ENCODE measurements at places on chromosomes 2 and 18.

DNA sequence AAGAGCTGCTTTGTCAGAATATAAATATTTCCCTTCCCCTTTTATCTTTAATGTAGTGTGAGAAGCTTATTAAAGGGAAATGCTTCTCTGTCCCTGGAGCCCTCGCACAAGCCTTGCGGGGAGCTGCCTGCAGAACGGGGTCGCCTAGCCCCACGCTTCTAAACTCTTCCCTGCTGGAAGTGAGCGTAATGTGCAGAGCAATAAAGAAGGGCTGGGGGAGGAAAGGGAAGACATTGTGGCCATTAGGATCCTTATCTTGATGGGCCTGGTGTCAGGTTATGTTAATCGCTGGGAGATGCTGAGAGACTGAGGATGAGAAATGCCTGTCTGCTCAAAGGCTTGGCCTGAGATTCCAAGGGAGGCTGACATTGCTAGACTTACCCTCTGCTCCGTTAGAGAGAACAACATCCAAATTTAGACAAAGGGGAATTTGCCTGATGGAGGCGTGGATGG, 18.9 kb upstream of the FZD7 start:
- DNase-seq, result no peak

GRCh38 chr18:60196836-60197606, 175.6 kb downstream of the MC4R start:
- no peak for DNase-seq

- no peak for DNase-seq
These were observed 28.0 kb downstream of the PLB1 start for GRCh38 chr2:28523902-28524301.

GRCh38 chr2:96984300-96984699, 2.1 kb downstream of the FAM178B start:
- DNase-seq, result no peak

- DNase-seq, result no peak
These were observed 56.1 kb downstream of the OSBPL6 start for GRCh38 chr2:178250429-178250828.

GRCh38 chr18:59881728-59882656, 17.8 kb upstream of the PMAIP1 start:
- DNase-seq, result no peak

- DNase-seq, result no peak
These were observed 118.9 kb upstream of the POU3F3 start for GRCh38 chr2:104734937-104735586.

DNA sequence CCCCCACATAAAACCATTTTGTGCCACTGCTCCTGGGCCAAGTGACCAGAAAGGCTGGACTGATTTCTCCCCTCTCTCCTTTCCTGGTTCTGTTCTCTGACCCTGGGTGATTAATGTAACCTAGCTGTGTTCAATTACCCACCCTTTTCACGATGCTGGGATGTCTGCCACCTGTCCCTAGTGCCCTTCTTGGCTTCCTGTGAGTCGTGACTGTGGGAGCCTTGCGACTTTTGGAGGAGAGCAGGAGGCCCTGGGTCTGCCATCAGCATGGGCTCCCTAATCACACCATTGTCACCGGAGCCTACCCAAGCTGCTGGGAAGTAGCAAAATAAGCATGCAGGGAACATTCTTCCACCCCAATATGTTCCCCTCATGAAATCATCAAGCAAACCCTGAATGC, 38.3 kb downstream of the SRSF7 start:
- DNase-seq, result no peak

GRCh38 chr2:147632198-147632597, 212.6 kb upstream of the ACVR2A start:
- no peak for DNase-seq

All from germinal center (tissue), 1 donor.